ENCODE measurements at places on chromosomes 6 and 20.

GRCh38 chr6:144119376-144119775 is 24.0 kb upstream of the SF3B5 start:
- DNase-seq, result no peak

DNA sequence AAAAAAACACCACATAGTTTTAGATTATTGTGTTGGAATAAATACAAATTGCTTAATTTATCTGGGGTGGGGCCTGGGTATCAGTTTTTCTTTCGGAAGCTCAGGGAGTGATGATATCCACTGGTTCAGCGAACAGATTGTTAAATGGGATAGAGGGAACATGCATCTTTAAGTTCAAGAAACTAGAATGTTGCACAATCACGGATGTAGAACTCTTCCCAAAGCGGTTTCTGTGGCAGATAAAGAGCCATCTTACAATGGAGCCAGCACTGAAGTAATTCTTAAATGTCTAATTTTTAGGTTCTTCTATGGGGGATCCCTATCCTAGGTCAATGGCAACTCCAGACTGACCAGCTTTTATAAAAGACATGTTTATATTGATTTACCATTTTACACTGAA is 9.7 kb upstream of the RMND1 start:
- DNase-seq, result no peak

DNA sequence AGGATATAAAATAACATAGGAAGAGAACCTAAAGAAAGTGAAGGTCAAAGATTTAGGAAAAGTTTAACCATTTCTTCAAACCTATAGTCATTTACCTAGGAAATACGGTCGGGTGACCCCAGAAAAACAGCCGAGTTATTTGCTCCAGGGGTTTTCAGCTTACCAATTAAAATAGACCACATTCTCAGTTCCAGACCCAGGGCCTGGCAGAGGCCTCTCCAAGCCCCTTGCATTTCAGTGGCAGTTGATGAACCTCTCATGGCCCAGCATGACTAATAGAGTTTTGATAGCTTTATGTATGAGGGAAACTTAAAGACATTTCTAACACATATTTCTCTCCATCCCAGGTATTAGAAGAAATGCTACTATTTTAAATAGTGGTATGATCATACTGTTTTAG is 113.5 kb downstream of the OGFRL1 start:
- no peak for DNase-seq

DNA sequence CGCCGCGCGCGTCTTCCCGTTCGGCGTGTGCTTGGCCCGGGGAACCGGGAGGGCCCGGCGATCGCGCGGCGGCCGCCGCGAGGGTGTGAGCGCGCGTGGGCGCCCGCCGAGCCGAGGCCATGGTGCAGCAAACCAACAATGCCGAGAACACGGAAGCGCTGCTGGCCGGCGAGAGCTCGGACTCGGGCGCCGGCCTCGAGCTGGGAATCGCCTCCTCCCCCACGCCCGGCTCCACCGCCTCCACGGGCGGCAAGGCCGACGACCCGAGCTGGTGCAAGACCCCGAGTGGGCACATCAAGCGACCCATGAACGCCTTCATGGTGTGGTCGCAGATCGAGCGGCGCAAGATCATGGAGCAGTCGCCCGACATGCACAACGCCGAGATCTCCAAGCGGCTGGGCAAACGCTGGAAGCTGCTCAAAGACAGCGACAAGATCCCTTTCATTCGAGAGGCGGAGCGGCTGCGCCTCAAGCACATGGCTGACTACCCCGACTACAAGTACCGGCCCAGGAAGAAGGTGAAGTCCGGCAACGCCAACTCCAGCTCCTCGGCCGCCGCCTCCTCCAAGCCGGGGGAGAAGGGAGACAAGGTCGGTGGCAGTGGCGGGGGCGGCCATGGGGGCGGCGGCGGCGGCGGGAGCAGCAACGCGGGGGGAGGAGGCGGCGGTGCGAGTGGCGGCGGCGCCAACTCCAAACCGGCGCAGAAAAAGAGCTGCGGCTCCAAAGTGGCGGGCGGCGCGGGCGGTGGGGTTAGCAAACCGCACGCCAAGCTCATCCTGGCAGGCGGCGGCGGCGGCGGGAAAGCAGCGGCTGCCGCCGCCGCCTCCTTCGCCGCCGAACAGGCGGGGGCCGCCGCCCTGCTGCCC is 1.1 kb downstream of the SOX4 start:
- DNase-seq, result peak; percentile 54

DNA sequence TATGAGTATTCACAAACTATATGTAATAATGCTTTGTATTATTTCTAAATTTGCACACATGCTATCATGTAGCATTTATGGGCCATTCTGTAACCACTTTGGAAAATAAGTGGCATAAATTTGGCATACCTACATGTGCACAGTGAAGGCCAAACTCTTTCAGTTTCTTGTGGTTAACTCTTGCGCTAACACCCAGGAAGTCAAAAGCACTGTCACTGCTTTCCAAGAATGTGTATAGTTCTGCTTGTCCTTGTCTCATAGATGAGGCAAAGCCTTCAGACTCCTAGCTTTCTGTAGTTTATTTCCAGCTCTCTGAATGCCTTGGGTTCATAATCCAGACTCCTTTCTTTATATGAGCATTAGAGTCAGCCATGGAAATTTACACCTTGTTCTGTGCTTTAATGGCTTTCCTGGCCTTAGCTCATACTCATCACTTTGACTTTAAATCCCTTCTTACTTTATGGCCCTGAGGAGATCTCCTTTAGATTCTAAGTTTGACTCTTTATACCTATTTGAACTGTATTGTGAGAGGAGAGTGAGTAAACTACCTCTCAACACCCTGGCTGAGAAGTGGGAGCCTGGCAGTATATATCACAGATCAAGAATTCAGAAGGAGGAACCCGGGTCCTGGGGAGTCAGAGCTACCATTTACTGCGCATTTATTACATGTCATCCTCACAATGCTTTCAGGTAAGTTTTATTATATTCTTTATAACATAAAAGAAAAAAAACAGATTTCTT is 949 bp upstream of the SLC17A3 start:
- no peak for DNase-seq

DNA sequence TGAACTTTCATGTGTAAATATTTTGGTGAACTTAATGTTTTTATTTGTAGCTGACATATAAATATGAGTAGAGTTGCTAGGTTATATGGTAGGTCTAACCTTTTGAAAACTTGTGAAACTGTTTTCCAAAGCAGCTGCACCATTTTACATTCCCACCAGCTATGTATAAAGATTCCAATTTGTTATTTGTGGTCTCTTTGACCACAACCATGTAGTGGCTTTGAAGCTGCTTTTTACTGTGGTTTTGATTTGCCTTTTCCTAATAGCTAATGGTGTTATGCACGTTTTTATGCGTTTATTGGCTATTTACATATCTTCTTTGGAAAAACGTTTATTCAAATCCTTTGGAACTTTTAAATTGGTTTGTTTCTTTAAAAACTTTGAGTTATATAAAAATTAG is 10.3 kb downstream of the CST3 start:
- DNase-seq, result peak; percentile 7

DNA sequence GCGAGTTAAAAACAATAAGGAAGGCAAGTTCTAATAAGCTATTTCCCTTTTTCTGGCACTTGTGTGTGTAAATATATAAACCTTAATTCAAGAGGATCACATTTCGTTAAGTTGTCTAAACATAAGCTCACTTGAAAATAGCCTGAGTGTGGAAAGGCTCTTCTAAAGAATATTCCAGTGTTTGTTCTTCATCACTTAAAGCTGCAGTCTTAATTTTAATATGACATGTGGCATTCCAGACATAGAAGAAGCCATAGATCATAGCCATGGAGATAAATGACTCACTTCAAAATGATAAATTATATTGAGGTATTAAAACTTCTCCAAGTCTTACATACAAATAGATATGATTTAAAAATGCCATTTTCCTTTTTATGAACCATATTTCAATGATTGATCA is 42.1 kb downstream of the IYD start:
- DNase-seq, result peak; percentile 43

DNA sequence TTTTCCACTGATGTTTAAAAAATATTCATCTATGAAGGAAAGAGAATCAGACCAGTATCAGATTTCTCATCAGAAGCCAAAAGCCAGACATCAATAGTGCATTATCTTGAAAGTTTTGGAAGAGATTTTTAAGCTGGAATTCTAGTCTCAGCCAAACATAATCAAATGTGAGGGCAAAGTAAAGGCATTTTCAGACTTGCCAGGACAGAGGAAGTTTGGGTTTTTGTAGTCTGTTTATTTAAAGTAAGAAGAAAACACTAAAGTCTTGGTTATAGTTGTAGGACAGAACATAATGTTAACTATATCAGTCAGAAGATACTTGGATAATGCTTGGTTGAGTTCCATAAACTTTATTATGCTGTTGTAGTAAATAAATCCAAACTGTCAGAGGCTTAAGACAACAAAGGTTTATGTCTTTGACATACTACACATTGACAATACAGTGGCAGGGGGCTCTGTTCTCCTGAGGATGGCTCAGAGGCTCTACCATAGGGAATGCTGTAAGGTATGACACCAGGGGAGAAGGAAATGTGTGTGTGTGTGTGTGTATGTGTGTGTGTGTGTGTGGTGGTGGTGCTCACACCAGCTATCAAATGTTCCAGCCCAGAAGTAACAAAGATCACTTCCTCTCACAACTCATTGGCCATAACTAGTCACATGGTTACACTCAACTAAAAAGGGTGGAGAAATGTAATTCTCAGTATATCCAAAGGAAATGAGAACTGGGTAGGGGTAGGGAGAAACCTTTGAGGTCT is 26.7 kb upstream of the YWHAB start:
- no peak for DNase-seq

- no peak for DNase-seq
These were observed 60.7 kb downstream of the SIM1 start for GRCh38 chr6:100404051-100404450.

DNA sequence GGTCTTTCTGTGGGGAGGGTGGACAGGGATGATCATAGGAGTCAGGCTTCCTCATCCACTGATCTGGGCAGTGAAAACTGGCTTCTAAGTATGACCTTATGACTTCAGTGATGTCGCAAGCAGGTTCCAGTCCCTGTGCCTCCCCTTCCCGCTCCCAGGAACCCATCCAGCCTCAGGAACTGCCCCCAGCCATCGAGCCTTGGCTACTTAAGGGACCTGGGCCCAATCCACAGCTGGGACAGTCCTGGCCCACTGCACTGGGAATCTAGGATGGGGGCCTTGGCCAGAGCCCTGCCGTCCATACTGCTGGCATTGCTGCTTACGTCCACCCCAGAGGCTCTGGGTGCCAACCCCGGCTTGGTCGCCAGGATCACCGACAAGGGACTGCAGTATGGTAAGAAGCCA is at the start of gene LBP:
TSS of gene LBP (plus strand) at position 236 of the 405 bp plus-strand sequence. CDS start at position 271, 35 bp downstream.
- DNase-seq, result no peak

DNA sequence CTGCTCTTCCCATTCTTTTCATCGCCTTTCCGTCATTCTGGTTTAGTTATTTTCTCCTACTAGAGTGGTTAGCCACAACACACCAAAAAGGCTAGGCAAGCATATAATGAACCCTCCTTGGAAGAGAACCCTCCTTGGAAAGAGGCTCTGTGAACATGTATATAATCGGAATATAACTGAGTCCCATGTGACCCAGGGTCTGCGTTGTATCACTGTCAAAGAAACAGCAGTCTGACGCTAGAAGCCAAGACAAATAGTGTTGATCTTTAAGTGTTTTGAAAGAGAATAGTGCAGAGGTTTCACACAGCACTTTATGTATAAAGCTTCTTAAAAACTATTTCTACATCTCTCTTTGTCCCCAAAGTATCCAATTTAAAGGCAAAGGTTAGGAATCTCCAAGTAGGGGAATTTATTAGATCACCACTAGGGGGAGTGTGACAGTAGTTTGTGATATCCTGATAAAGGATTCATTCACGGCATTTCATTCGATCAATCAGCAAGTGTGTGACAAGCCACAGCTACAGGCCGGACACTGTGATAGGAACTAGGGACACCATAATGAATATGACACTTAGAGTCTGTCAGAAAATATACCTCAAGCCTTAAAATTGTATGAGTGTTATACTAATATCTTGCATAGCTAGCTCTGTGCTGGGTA is 395.3 kb downstream of the CD109 start:
- peak; percentile 58 for DNase-seq

GRCh38 chr20:8876366-8876765 is 192.5 kb upstream of the PLCB4 start:
- no peak for DNase-seq

- peak; percentile 64 for DNase-seq
These were observed 150.1 kb downstream of the GMPR start for GRCh38 chr6:16388488-16388887.

GRCh38 chr6:91420243-91420642 is 833.4 kb upstream of the MAP3K7 start:
- no peak for DNase-seq

GRCh38 chr6:37802810-37803209 is 16.7 kb upstream of the ZFAND3 start:
- DNase-seq, result no peak

DNA sequence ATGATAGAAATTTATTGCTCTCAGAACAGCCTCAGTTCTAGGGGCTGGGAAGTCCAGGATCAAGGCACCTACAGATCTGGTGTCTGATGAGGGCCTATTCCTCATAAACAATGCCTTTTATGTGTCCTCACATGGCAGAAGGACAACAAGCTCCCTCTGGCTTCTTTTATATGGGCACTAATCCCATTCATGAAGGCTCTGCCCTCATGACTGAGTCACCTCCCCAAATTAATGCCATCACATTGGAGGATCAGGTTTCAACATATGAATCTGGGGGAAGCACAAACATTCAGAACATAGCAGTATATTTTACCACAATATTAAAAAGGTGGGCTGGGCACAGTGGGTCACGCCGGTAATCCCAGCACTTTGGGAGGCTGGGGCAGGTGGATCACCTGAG is 58.5 kb upstream of the CCN6 start:
- peak; percentile 30 for DNase-seq

DNA sequence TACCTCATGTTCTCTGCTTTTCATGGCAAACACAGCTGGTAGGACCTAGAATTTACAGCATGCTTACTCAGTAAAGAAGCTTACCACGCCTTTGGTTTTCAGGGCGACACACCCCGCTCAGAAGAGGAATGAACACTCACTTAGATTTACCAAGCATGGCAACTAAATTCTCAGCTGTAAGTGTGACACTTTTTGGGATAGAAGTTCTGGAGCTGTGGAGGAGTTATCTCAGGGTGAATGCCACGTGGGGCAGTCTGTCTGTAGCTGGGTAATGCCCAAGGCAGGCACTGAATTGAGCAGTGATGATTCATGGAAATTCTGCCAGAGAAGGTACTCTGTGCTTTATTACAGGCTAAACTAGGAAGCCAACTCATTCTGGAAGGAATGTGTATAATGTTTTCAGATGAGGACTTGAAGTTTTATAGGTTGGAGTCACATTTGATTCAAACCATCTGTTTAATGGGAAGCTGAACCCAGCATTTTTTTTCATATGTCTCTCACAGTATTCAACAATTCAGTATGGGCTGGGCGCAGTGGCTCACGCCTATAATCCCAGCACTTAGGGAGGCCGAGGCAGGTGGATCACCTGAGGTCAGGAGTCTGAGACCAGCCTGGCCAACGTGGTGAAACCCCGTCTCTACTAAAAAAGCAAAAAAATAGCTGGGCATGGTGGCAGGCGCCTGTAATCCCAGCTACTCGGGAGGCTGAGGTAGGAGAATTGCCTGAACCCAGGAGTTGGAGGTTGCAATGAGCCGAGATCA is 3.5 kb upstream of the PRIM2 start:
- peak; percentile 99 for DNase-seq

GRCh38 chr6:27545271-27546046 is 72.6 kb upstream of the ZNF184 start:
- DNase-seq, result peak; percentile 69

GRCh38 chr6:120055071-120055470 is 705.5 kb upstream of the MAN1A1 start:
- DNase-seq, result no peak

- DNase-seq, result no peak
These were observed 10.6 kb downstream of the TMEM242 start for GRCh38 chr6:157312757-157313156.
